ENCODE measurements at places on chromosomes 4 and X.
A peak's percentile ranks its signal among the peaks of the same experiment; 100 is the strongest.

DNA sequence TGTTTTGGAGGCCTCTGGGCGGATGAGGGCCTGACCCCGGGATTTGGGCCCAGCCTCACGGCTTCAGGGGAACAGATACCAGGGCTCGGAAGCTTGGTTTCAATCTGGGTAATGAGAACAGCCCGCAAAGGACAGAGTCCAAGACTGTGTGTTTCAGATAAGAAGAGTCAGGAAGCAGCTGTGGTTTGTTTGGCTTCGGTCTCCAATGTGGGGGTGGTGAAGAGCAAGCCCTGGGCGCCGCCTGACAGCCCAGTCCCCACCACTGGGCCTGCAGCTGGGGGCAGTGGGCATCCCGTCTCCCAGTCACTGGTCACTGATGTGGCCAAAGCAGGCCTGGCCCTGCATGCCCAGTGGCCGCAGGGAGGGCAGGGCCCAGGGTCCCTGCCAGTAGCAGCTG is 9.1 kb downstream of the WFS1 start:
- peak; percentile 54 for DNase-seq

GRCh38 chr4:123547216-123548165 is 150.9 kb downstream of the SPRY1 start:
- DNase-seq, result no peak

DNA sequence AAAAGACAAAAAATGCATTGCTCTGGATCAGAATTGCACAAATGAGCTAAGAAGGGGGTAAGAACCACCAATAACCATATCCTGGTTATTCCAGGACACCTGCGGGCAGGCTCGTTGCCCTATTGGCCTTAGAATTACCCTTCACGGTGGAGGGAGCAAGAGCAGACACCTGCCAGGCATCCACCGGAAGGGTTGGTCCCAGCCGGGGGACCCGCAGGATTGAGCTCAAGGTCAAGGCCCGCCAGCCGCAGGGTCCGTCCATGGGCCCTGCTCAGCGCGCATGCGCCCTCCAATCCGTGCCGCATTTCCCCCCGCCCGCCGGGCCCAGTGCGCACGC is 575 bp downstream of the SLC25A6 start:
- DNase-seq, result no peak

DNA sequence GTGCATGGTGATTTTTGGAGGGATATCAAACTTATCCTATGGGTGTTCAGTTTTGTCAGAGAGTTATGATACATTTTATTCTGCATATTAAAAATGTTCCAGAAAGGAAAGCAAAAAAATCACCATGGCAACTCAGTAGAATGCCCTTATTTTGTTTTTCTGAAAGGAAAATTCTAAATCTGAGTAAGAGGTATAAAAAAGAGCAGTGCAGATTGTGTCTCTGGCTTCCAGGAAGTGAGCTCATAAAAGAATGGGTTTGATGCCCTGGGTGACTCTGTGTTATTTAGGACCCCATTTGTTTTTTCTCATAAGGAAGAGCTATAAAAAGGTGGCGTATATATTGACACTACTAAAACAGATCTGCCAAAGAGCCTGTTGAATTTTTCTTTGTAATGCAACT is 128.8 kb downstream of the UCHL1 start:
- DNase-seq, result no peak

DNA sequence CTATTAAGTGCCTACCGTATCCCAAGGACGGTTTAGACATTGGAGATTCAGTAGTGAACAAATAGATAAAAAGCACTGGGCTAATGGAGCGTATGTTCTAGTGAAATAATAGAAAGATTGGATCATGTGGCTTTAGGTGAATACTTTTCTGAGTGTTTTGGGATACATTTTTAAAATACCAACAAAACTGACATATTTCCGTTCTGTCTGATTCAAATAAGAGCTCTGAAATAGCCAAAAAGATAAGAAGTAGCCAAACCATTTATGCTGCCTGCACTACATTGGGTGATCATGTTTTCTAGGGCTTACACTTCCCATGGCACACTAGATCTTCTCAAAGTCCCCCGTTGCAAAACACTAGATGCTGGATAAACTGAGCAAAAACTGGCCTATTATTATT is 14.2 kb downstream of the IGFBP7 start:
- no peak for DNase-seq

DNA sequence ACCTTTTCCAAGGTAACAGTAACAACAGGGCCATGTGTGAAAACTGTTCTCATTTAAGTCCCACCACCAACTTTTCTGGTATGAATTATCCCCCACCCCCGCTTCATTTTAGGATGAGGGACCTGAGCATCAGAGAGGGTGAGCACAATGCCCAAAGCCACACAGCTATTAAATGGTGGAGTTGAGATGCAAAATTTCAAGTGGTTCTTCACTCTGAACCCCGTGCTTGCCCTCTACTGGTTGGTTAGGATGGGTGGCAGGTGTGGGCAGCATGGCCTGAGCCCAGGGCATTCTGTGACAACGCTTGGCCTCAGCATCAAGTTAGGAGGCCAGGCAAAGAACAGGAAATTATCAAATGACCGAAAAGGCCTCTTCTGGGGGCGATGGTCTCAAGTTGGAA is 33.5 kb downstream of the MED28 start:
- DNase-seq, result no peak

DNA sequence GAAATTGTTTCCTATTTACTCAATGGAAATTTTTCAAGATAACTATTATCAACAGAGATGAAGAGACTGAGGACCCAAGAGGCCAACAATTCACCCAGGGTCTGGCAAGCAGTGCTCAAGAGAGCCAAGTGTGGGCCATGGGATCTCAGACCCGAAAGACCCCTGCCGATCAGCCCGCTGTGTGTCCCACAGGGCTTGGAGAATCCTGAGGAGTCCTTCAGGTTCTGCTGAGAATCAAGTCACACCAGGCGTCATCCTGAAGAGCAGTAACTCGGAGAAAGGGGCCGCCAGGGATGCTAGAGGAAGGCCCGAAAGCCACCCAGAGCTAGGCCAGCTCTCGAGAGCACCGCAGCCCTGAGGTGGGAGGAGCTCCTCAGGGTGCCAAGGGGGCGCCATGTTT is 48.7 kb downstream of the FGFRL1 start:
- DNase-seq, result no peak

DNA sequence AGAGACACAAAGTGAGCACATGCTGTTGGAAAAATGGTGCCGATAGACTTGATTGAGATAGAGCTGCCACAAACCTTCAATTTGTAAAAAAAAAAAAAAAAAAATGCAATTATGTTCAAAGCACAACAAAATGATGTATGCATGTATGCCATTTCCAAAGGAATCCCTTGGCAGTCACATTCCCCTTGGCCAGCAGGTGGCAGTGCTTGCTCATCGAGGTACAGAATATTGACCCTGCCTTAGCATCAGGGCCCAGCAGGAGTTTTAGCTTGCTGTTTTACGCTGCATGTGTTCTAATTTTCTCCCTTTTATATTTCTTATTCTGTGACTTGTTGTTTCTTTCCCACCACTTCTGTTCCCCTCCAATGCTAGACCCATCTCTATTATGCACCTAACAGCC is 34.5 kb upstream of the CYBB start:
- peak; percentile 59 for DNase-seq

GRCh38 chr4:13174001-13174400 is 310.1 kb downstream of the RAB28 start:
- DNase-seq, result peak; percentile 62

DNA sequence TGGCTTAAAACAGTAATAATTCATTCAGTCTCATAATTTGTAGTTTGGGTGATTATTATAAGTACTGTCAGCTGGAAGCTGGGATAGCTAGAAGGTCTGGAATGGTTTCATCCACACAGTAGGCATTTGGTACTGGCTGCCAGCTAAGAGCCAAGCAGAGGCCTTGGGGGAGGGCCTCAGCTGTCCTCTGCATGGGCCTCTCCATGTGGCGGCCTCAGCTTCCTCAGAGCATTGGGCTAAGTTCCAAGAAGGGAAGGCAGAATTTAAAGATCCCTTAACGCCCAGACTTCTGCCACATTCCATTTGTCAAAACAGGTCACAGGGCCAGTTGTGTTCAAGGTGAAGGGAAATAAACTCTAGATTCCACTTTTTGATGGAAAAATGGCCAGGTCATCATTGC is 93.3 kb downstream of the NEUROG2 start:
- no peak for DNase-seq

DNA sequence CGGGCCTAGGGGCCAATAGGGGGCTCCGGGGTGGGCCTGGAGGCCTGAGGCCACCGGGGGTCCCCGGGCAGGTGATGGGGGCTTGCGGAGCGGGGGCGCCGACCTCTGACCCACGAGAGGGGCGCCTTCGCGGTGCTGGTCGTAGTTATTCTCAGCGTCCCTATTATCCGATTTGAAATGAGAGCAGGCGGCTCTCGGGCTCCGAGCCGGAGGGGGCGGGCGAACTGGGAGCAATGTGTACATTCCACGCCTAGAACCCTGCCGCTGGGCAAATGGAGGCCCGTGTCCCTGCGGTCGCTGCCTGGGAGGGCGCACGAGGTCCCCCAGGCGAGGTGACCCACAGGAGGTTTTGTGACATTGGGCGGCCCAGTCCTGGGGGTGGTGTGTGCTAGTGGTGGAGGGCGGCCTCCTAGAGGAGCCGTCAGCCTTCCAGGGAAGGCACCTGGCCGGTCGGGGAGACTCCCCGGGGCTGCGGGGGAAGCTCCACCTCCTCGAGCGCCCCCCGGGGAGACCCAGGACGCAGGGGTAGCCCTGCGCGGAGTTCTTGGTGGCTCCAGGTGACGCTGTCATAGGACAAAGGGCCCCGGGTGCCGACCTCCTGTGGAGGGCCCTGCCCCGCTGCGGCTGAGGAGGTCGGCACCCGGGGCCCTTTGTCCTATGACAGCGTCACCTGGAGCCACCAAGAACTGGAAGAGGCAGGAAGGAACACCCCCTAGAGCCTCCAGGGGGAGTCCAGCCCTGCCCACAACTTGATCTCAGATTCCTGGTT is 102.6 kb upstream of the PRKX start:
- DNase-seq, result peak; percentile 21

Data from heart right ventricle (tissue), 16 donors.